Activated CD4-positive, alpha-beta T cell treated with anti-CD3 and anti-CD28 coated beads for 24 hours (primary cell): ENCODE measurements at places on chromosomes 5 and 9.

- no peak for DNase-seq
Measured at GRCh38 chr9:111294691-111295451, 35.2 kb downstream of the OR2K2 start.

DNA sequence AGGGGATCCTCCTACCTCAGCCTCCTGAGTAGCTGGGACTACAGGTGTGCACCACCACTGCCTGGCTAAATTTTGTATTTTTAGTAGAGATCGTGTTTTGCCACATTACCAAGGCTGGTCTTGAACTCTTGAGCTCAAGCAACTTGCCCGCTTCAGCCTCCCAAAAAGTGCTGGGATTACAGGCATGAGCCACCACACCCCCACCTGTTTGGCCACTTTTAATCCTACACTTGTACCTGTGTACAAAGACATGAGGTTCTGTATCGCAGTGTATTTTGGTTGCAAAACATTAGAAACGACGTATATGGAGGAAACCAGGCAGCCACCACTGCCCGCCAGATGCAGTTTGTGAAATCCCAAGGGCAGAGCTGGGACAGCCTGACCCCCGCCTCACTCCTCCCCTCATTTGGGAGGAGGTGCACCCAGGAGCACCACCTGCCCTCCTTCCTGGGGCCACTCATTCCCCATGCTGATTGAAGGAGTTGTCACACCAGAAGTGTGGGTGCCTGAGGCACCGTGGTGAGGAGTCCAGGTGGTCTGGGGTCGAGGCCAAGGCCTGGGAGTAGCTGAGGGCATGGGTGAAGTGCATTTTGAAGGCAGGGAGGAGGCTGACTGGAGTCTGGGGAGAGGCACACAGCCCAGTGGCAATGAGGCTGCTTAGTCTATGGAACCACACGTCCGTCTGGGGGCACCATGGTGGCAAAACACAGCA, 39.3 kb upstream of the OLFM1 start:
- no peak for DNase-seq

- no peak for DNase-seq
Measured at GRCh38 chr5:14672484-14673394, 8.2 kb downstream of the OTULIN start.

DNA sequence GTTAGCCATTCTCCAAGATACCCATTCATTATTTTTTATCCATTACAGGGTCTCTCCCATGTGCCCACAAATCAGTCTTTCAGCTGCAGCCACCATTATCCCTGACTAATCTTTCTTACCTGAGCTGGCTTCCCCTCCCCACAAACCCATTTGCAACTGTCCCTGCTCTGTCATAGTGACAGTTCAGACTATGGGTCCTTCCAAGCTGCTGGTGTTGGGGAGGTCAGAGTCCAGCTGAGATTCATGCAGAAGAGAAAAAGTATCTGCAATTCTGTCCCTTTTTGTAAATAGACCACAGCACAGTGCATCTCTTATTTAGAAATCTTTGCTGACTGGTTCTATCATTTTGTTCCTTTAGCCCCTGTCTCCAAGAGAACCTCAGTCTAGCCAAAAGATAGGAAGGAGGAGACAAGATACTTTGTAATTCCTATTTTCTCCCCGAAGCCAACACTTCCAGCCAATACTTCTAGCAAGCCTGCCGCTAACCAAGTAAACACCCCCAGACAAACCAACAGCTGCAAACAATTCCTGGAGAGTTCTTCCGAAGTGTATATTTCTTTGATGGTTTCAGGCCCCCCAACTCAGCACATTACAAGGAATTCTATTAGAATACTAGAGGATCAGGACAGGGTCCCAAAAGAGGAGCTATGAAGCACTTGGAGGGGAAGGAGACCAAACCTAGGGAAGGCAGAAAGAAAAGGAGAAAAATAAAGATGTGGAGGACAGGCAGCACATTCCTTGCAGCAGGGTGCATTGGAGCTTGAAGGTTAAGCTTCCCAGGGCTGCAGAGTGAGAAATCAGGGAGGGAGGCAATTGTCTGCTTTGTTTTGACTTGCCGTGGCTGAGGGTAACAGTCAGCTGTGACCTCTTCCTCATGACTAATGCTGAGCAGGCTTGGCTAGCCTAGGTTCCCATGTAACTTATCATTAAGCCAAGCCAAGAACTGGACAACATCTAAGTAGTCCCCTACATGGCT, 148.5 kb downstream of the SGCD start:
- DNase-seq = no peak

DNA sequence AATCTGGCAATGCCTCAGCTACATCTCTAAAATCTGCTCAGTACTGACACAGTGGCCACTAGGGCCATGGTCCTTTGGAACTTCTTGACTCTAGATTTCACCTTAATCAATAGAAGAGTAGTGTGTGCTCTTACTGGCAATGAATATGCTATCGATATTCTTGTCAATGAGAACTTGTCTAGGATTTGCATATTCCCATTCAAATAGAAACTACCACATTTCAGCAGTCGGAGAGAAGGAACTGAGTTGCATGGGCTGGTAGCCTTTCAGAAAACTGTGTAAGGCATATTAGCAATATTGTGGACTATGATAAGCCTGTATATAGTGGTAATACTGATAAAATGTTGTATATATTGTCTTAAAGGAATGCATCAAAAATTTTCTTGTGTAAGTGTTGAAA, 45.3 kb upstream of the NAA35 start:
- no peak for DNase-seq

DNA sequence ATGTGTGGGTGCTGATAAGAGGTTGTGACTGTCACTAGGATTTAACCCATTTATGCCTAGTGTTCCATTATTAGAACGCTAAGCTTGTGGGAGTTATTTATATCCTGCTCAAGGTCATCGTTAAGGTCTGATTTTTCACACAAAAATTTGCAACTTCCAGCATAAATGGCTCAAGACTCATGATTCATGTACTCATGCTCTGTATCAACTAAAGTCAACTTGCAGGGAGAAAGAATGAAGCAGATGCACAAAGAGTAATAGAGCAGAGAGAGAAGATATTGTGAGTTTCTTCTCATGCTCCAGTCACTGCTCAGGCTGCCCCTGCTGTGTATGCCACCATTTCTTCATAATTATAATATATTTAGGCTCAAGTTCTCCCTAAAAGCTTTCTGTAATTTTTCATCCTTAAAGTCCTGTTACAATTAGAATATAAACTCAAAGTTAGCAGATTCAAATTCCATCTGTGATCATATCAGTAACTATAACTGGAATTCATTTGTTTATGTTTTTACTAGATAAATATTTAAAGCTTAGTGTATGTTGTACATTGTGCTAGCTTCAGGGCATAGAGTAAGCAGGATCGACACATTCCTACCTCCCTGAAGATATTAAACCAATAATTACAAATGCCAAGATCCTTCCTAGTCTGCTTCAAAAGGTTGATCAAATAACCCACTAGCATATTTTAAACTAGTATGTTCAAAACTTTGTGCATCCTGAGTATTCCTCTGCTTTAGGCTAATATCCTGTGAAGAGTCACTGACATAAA, 136.7 kb downstream of the NUDT12 start:
- no peak for DNase-seq

DNA sequence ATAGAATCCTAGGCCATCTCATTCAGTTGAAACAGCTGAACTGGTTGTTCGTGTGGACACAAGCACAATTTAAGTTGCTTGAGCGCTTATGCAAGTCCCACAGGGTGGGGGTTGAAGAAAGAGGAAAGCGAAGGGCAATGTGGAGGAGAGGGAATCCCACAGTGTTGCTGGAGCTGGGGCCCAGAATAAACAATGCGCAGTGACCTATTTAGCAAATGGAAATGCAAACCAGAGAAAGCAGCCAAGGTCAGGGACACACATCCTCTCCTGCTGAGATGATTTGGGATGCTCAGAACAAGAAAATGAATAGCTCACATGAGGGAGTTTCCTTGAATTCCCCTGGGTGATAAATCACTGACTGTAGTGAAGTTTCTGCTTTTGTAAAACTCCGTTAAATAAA, 838.3 kb downstream of the TLE4 start:
- DNase-seq = no peak

GRCh38 chr9:135363596-135363995, 116.0 kb upstream of the PPP1R26 start:
- no peak for DNase-seq

DNA sequence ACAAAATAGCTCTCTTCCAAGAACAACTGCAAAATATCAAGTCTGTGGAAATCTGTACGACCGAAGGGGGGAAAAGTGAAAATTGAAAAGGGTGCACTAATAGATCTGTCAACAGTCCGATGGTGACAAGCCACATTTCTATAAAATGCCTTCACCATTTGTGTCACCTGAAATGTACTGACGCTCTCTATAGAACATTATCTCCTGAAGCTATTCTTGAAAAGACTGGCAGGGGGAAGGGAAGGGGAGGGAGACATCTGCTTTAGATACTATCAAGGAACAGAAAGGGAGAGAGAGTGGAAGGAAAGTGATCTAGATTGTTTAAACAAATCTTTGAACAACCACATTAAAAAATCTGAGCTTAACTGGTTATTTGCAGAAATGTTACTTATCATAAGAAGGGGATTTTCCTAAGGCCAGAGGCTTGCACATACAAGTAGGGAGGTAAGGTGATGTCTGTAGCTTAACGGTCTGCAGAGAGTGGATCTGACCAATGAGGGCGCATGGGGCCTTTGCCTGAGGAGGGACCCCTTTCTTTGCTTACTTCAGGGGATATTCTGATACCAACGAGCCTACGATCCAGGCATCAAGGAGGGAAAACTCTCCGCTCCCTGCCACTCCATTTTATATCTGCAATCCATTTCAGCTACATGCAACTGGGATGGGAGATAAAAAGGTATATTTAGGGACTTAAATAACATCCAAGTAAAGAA, 92.1 kb downstream of the CRB2 start:
- DNase-seq = no peak

DNA sequence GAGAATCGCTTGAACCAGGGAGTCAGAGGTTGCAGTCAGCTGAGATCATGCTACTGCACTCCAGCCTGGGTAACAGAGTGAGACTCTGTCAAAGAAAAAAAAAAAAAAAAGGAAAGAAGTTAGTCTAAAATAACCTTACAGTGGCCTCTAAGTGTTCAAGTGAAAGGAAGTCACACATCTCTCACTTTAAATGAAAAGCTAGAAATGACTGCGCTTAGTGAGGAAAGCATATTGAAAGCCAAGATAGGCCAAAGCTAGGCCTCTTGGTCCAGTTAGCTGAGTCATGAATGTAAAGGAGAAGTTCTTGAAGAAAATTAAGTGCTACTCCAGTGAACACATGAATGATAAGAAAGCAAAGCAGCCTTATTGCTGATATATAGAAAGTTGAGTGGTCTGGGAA, 38.1 kb downstream of the ITGA1 start:
- DNase-seq = no peak

GRCh38 chr9:131728961-131729360, 10.9 kb downstream of the RAPGEF1 start:
- no peak for DNase-seq

DNA sequence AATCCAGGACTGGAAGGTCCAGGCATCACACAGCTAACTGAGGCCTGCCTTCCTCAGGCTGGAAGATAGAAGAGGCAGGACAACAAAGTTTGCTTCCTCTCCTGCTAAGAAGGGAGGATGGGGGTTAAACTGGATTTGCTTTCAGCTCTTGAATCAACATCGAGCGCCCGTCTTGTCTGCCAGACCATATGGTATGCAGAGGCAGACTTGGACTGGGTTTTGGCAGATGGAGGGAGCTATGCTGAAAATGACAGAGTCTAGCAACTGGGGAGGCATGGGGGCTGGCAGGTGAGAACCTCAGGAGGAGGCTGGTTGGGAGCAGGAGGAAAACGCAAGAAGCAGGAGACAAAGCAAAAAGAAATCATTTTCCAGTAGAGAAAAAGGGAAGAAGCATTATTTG, 289.5 kb upstream of the IL12B start:
- no peak for DNase-seq

- DNase-seq = no peak
Measured at GRCh38 chr9:128399861-128400260, 20.8 kb upstream of the CERCAM start.

DNA sequence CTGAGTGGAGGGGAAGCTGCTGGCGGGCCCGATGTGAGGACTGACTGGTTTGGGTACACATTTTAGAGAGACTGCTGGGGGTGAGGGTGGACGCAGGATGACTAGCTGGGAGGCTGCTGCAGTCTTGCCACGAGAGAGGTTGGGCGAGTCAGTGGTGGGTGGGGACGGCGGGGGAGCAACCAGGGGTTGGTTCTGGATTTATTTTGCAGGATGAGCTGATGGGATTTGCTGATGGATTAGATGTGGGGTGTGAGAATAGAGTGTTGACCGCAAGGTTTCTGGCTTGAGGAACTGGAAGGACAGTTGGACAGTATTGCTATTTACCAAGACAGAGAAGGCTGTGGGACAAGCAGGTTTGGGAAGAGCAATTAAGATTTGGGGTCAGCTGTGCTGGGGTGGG, 5.8 kb upstream of the NDST1 start:
- DNase-seq = no peak

DNA sequence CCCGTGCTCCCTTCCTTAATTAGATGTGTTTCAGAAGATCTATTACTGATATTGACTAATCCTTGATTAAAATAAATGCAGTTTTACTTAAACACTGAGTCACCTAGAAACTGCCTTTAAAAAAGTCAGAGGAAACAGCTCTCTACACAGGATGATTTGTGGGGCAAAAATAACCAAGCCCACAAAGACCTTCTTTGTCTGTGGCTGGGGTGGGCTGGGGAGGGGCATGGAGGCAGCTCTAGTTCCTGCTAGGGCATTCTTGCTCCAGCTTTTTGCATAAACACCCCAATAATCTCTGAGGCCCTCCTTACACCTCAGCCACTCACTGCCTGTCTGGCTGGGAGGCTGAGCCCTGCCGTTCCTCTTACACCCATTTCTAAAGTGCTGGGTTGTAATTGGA, 227.6 kb upstream of the DAP start:
- no peak for DNase-seq

GRCh38 chr5:10946050-10946449, 185.0 kb upstream of the DAP start:
- DNase-seq = no peak

- DNase-seq = no peak
Measured at GRCh38 chr5:69305512-69305911, 27.1 kb downstream of the CCDC125 start.

DNA sequence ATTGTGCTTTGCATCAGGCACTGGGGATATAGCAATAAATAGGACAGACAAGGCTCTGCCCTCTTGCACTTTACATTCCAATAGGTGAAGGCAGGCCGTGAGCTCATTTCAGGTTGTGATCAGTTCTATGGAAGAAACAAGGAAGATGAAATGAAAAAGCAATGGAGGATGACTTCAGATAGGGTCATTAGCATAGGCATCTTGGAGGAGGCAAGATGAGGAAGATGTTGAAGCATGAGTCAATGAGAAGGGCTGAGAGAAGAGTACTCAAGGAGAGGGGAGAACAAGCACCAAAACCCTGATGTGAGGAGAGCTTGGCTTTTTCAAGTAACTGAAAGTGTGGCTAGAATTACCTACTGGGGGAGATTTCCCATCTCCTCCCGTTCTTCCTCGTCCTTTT, 5.0 kb upstream of the SPARC start:
- no peak for DNase-seq

DNA sequence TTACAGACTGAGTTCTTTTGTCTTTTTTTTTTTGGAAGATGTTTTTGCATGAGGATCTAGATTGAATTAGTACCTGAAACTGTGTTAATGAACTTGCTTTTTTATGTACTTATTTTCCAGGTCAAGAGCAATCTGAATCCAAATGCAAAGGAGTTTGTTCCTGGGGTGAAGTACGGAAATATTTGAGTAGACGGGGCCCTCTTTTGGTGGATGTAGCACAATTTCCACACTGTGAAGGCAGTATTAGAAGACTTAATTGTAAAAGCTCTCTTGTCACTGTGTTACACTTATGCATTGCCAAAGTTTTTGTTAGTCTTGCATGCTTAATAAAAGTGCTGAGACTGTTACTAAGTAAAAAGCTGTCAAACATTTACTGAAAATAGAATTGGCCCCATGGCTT, 14.5 kb downstream of the SLC23A1 start:
- DNase-seq = no peak

- DNase-seq = no peak
Measured at GRCh38 chr5:132658381-132659302, 669 bp downstream of the IL13 start.
